Tibial artery (tissue), 4 donors: ENCODE measurements at places on chromosomes 11 and 22.
A peak's percentile ranks its signal among the peaks of the same experiment; 100 is the strongest.

- no peak for DNase-seq
Measured at GRCh38 chr22:46326066-46326680, 9.3 kb upstream of the TRMU start.

- peak; percentile 87 for DNase-seq
Measured at GRCh38 chr11:73186294-73186850, 31.7 kb upstream of the P2RY2 start.

GRCh38 chr11:124640666-124641065, 18.0 kb downstream of the TBRG1 start:
- DNase-seq: no peak

DNA sequence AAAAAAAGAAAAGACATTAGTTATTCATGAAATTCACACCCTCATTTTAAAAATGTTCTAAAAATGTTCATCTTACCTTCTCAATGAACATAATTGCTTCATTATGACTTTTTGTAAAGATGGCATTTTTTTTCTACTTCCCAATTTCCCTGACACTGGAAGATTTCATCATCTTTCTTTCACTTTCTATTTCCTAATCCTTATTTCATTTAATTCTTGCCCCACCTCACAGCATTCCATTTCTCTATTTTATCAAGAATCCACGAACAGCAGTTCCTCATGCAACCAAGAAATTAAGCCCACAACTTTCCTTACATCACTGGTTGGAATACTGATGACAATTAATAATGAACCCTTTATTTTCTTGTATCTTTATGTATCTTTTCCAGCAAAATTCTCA, 1.9 kb downstream of the PATL1 start:
- DNase-seq: no peak

DNA sequence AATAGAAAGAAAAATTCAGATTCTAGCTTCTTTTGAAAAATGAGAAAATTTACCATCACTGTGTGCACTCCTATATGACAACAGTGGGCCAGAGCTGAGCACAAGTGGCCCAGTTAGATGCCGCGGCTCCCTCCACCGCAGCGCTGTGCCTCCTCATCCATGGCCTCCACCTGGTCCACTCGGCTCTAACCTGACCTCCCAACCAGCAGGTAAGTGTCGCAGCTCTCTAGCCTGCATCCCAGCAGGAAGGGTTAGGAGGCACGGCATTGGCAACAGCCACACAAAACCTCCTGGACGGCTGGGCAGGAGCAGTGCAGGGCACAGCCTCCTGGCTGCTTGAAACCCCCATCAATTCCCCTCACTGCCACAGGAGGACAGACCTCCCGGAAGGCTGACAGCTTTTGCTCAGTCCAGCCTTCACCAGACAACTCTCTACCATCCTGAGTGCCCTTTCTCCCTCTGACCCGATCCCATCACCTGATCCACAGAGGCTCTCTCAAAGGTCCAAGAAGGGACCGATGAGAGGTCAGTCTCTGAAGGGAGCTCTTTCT, 76.1 kb downstream of the RPL27A start:
- no peak for DNase-seq

DNA sequence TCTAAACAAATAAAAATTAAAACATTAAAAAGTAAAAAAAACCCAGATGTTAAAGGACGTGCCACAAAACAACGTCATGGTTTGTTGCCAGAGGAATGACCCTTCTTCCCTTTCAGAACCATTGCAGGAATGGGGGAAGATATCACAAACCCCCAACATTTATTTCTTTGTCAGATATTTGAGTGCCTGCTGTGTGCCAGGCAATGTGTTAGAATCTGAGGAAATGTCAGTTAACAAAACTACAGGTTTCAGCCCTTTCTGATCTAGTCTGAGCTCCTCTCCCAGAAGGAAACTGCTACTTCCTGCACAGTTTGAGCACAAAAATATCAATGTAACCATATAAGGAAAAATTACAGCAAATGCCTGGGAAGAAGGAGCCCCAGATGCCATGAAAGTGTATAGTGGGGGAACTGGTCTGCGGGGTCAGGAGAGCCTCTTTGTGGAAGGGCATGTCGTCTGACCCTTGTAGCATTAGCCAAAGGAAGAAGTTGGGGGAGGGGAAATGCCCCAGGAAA, 7.1 kb upstream of the NHERF4 start:
- no peak for DNase-seq

DNA sequence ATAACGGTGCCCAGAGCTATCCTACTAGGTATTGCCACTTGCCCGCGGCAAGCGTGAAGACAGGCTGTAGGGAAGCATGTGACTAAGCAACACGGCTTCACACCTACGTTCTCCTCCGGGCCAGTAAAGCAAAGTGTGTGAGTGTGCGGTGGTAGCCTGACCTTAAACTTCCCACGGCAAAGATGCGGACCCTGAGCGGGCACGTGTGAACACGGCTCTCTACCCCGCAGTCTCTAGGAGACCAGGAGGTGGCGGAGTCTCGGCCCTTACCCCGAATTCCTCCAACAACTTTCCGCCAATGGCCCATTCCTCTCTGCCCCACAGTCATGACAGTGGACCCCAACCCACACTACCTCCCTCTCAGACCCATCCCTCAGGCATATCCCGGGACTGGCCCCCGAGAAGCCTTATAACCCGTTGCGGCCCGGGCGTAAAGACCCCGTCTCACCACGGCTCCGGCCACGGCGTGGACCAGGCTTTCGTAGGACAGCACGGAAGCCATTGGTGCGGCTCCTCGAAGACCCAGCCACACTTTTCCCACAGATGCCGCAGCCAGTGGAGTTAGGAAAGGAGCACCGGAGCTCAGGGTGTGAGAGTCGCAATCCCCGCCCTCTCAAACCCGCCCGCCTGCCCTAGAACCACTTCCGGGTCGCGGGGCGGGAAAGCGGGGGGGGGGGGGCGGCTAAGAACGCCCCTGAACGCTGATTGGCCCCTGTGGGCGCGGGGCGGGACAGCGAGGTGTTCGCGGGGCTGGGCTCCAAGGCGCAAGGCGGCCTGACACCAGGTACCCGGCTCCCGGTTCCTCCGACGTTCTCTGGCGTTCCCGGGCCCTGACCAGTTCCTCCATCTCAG, at the start of gene SLC25A17:
SLC25A17 (minus strand) TSS at position 600 of the 852 bp plus-strand sequence; CDS start at position 502, 98 bp downstream.
- peak; percentile 87 for DNase-seq

GRCh38 chr22:41831383-41831782, 1.5 kb upstream of the SREBF2 start:
- peak; percentile 26 for DNase-seq

- no peak for DNase-seq
Measured at GRCh38 chr22:37082251-37082873, 27.2 kb downstream of the TMPRSS6 start.

- DNase-seq: no peak
Measured at GRCh38 chr11:133266986-133267385, 265.3 kb downstream of the OPCML start.

DNA sequence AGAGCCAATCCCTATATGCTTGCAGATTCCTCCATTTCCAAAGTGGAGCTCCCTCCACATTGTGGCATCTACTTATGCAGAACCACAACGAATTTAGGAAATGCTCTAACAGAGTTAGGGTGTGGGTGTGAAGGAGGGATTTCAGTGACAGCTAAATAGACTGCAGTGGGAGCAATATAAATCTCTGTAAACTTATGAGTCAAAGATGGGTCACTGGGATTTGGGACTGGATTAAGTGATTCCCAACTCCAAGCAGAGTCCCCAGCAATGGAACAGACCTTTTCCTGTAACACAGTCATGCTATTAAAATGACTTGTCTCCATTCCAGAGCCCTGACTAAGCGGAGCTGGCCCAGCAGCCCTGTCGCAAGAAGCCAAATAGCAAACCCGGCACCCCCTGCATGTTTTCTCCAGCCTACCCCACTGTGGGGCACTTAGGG, 36.6 kb downstream of the RPL27A start:
- DNase-seq: peak; percentile 71

- DNase-seq: peak; percentile 68
Measured at GRCh38 chr11:32052215-32052614, 38.7 kb upstream of the RCN1 start.

DNA sequence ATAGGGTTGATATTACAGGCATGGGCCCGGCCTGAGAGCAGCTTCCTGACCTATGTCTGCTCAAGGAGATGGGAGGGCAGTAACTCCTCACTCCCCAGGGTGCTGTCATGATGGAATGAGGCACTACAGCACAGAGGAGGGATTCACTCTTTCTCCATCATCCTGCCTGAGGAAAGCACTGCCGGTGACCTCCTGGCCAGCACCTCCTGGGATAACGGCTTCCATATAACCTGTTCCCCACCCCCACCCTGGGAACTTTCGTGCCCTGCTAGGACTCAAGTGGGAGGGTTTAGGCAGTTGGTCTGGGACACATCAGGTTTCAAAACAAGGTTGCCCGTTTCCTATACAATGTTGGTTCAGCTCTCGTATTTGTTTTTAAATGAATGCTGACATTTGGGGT, 42.7 kb upstream of the MN1 start:
- no peak for DNase-seq

DNA sequence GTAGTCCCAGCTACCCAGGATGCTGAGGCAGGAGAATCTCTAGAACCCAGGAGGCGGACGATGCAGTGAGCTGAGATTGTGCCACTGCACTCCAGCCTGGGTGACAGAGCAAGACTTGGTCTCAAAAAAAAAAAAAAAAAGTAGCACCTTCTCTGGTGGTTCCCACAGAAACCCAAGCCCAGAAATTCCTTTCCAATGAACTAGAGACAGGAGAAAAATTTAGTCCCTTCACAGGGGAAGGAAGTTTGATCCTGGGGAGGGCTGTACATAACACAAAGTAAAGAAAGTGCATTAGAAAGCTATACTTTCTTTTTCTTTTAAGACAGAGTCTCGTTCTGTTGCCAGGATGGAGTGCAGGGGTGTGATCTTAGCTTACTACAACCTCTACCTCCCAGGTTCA, 25.5 kb upstream of the APOA1 start:
- DNase-seq: no peak

- no peak for DNase-seq
Measured at GRCh38 chr11:124041254-124041653, at the start of gene OR10G7. Gene OR10G7, minus strand, starts transcription at chr11:124041325. Its CDS starts 2,324 bp downstream, at chr11:124039001.

DNA sequence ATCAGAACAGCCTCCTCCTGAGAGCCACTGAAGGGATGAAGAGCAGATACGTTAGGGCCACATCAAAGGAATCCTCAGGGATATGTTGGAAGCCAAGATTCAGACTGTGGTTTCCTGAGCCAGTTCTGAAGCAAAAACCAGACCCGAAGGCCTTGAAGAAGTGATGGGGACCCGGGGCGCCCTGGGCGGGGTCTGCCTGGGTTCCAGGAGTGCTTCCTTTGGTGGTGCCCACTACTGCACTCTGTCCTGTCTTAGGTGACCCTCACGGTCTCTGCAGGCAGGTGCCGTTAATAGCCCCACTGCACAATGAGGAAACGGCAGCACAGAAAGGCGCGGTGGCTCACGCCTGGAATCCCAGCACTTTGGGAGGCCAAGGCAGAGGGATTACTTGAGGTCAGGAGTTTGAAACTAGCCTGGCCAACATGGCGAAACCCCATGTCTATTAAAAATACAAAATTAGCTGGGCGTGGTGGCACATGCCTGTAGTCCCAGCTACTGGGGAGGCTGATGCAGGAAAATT, 12.9 kb upstream of the SH3BP1 start:
- DNase-seq: no peak

DNA sequence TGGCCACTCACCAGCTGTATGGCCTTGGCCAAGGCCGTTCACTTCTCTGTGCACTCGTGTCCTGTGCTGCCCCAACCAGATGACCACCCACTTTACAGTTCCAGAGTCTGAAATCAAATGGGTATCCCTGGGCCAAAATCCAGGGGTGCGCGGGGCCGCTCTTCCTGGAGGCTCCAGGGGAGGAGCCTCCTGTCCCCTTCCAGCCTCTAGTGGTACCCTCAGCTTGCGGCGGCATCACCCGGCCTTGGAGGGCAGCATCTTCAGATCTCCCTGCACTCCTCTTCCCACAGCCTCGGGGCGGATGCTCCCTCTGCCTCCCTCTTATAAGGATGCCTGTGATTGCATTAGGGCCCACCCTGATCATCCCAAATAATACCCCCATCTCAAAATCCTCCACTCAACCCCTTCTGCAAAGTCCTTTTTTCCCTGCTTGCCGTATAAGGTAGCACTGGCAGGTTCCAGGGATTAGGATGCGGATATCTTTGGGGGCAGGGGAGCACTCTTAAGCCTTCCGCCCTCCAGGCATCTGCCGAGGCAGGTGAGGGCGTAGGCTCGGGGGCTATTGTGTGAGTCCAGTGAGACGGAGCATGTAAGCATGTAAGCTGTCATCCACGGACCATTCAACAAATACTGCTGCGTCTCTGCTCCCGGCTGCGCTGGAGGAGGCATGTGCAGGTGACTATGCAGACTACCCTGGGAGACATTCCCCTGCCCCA, 24.4 kb upstream of the SHISAL1 start:
- no peak for DNase-seq

DNA sequence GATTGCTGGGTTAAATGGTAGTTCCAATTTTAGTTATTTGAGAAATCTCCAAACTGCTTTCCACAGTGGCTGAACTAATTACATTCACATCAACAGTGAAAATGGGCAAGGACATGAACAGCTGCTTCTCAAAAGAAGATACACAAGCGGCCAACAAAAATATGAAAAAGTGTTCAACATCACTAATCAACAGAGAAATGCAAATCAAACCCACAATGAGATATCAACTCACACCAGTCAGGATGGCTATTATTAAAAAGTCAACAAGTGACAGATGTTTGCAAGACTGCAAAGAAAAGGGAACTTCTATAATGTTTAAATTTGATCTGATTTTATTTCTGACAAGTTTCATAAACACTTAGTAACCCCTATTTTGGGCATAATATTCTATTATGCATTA, 537.5 kb downstream of the DLG2 start:
- DNase-seq: no peak

- DNase-seq: no peak
Measured at GRCh38 chr11:131463649-131464425, 93.4 kb downstream of the NTM start.

- no peak for DNase-seq
Measured at GRCh38 chr22:17105143-17106129, 15.7 kb downstream of the TMEM121B start.

GRCh38 chr22:41688365-41689211, at the start of gene SNU13:
Gene SNU13, minus strand, starts transcription at chr22:41688867. Its CDS starts 71 bp downstream, at chr22:41688796.
- DNase-seq: peak; percentile 91

DNA sequence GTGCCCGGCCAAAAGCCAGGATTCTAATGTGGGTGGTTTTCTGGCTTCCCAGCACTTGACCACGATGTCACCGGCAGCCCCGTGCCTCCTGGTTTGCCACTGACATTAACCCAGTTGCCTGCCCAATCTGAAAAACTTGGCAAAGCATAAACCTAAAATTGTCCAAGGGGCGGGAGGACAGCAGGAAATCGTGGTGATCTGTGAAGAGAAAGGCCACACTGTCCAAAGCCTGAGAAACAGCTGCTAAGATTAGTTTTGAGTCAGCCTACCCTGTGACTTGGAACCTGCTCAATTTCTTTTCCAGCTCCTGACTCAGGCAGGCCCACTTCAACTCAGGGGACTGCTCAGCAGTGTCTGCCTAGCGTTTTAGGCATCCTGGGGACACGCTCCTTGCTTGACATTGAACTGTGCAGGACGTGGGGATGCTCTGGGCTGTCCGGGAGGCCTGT, 8.2 kb upstream of the F2 start:
- DNase-seq: peak; percentile 94
